Dermis blood vessel endothelial cell (primary cell): ENCODE measurements at places on chromosomes 3 and 15. TPM values are rescaled to one million over a fixed set of nuclear protein-coding genes. Genes with fewer than 3 reads are reported as not detected.

DNA sequence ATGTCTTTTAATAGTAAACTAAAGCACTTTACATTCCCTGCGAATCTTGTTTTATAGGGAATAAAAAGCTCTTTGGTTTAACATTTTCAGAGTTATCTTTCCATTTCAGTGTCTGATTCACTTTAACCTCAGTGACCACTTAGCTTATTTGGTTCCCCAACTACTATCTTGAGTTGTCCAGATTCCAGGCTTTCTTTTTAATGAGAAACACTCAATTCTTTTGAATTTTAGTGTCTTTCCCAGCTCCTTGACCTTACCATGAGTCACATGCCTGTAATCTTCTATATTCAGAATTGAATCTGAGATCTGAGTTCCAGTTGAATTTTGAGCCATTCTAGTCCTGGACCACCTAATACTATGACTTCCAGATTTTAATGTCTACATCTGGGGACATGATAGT is 144.4 kb downstream of the KCNAB1 start:
- DNase-seq, result no peak

DNA sequence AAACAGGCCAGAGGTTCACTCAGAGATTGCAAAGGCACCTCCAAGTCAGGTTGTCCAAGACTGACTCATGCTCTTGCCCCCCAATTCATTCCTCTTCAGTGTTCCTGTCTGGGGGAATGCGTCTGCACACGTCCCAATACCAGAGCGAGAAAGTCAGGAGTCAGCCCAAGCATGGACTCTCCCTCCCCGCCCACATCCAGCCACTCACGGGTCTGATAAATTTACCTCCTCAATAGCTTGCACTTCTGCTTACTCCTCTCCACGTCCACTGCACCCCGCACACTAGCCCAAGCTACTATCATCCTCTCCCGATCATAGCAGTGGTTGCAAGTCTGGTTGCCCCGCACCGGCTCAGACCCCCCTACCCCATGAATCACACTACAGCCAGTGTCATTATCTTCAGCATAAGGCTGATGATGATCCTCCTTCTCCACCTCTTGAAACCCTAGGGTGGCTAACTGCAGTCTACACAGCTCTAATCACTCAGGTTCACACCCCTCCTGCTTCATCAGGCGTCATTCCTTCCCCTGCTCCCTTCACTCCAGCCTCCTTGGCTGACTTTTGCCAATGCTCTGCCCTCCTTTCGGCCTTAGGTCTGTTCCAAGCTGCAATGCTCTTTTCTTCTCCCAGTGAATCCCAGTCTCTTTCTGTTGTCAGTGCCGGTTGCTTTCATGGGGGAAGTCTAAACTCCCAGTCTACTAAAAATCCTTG is 27.6 kb upstream of the MYO1E start:
- DNase-seq, result no peak

- DNase-seq, result no peak
Measured at GRCh38 chr15:99511866-99512661, 53.7 kb upstream of the MEF2A start.

DNA sequence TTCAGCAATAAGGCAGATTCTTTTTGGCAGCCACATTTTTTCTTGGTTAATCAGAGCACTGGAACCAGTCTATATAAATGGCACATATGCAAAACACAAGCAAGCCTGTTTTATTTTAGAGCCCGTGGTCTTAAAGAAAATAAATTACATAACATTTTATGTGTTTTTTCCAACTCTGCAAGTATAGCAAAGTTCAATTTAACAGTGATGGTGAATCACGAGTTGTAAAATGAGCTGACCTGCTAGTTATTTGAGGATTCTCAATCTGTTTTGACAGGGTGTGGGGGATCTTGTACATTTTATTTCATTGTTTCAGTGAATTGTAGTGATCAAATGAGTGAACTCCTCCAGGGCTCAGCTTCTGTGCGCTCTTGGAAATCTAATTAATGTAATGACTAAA is 2.7 kb downstream of the ARHGEF26 start:
- no peak for DNase-seq

GRCh38 chr15:57171426-57171825 is 204.9 kb upstream of the CGNL1 start:
- DNase-seq, result no peak

DNA sequence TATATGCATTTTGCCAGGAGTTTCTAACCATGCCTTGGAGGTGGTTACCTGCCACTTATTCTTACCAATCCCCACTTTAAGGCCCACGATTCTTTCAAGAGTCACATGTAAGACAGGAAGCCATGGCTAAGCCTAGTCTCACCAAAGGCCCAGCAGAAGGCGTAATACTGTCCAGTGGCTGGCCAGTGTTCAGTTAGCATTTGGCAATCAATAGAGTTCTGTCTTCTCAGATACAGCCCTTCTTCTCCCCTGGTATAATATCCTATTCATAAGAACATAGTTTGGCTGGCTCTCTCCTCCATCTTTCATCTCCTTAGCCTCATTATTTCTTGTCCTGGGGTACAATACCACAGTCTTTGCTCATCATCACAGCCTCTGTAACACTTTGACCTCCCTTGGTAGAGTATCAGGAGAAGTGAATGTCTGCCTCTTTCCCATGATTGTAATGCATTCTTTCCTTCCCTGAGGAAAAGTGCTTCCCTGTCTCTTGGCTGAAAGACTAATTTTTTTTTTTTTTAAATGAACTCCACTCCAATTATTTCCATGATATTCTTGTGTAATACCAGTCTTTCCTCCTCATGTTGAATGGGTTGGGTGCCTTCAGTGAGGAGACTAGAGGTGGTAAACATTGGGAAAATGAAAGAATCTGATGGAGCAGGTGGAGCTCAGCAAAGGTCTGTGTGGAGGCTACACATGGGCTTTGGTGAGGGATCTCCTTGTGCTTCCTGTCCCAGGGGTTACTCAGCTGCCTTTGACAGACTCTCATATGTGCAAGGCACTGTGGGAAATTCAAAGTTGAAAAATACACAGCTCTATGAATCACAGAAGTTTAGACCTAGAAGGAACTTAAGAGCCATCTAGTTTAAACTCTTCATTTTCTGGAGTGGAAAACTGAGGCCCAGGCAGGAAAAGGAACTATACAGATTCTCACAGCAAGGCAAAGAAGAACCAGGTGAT is 218.2 kb downstream of the P3H2 start:
- DNase-seq, result no peak

GRCh38 chr3:117486719-117487716 is 777.4 kb downstream of the TUSC7 start:
- no peak for DNase-seq

DNA sequence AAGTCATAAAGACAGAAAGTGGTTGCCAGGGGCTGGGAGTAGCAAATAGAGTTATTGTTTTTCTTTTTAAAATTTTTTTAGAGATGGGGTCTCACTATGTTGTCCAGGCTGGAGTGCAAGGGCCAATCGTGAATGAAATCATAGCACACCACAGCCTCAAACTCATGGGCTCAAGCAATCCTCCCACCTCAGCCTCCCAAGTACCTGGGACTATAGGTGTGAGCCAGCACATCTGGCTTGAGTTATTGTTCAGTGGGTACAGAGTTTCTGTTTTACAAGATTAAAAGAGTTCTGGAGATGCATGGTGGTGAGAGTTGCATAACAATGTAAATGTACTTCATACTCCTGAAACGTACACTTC is 23.6 kb downstream of the PFKFB4 start:
- DNase-seq, result no peak

- no peak for DNase-seq
Measured at GRCh38 chr3:16461463-16462245, 51.8 kb downstream of the RFTN1 start.

DNA sequence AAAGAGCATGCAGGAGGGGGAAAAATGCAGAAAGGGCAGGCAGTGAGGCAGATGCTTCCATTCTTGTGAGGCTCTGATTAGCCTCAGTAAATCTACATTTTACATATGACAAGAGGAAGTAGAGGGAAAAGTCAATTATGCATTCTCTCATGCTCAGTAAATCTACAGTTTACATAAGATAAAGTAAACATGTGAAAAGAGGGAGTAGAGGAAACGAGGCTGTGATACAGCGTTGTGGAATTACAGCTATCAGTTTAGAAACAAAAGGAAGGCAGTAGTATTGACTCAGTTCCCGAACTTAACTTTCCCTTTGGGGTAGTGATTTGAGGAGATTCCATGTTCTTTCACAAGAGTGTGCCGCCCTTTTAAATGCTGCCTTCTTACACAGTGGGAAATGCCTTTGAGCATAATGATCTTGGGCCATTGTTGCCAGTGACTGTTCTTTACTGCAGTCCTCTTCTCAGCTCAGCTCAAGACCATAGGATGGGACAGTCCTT is 39.3 kb downstream of the OSTN start:
- DNase-seq, result peak; percentile 69

GRCh38 chr15:95596496-95596895 is 734.0 kb upstream of the NR2F2 start:
- DNase-seq, result no peak

DNA sequence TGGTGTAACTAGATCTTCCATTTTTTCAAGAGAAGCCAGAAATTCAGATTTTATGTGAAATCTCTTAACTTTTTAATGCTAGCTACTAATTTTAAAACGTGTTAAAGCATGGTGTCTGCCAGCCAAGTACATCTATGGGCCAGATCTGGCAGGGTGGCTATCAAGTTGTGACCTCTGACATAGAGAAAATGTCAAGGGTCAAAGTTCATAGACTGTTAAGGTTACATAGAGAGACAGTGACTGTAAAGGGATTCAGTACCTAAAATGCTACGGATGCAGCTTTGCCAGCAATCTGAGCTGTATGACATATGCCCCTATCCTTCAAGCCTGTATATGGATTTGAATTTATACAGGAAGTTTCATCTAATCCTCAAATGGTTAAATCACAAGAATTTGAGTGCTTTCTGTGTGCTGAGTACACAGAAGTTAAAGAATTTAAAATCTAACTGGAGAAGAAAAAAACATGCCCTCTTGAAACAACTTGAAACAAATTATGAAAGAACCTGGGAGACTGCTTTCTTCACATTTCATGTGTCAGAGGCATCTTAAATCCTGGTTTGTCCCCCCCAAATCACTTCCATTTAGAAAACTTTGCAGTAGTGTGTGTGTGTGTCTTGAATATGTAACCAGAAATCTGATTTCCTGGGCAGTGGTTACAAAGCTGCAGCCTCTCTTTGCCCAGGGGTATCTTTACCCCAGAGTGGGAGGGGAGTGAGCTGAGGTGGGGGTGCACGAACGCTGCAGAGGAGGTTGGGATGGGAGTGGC is 895 bp upstream of the ARHGAP31 start:
- DNase-seq, result peak; percentile 42

DNA sequence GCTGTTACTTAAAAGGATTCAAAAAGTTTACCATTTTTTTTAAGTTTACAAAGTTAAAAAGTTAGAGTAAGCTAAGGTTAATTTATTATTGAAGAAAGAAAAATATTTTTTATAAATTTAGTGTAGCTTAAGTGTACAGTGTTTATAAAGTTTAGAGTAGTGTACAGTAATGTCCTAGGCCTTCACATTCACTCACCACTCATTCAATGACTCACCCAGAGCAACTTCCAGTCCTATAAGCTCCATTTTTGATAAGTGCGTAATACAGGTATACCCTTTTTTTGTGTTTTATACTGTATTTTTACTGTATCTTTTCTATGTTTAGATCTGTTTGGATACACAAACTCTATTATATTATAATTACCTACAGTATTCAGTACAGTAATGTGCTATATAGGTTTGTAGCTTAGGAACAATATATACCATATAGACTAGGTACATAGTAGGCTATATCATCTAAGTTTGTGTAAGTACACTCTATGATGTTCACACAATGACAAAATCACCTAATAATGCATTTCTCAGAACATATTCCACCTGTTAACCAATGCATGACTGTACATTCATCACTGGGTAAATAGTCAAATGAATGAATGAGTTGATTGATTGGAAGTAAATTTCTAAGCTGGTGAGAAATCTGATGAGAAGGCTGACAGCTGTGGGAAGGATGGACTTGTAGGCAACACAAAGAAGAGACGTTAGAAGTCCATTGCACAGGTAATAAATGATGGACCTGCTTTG is 95.2 kb upstream of the CDIN1 start:
- DNase-seq, result no peak

DNA sequence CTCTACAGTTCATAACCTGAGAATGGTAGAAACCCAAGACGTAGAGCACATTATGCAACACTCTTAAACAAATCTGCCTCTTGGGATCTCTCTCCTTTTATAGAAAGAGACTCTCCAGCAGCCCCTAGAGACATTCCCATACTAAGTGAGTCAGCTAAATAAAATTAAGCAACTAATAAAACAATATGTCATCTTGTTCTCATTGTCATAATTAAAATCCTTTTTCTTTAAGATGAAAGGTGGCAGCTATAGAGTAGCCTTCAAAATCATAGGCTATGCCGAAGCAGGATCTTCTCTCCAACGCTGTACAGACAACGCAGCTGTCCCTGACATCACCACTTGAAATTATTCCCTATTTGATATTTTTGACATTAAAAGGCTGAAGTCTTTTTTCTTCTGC is 790.0 kb downstream of the FHIT start:
- DNase-seq, result no peak

- DNase-seq, result no peak
Measured at GRCh38 chr3:110750201-110750600, 321.4 kb upstream of the NECTIN3 start.

GRCh38 chr3:102258666-102259227 is 176.1 kb upstream of the ZPLD1 start:
- DNase-seq, result no peak

DNA sequence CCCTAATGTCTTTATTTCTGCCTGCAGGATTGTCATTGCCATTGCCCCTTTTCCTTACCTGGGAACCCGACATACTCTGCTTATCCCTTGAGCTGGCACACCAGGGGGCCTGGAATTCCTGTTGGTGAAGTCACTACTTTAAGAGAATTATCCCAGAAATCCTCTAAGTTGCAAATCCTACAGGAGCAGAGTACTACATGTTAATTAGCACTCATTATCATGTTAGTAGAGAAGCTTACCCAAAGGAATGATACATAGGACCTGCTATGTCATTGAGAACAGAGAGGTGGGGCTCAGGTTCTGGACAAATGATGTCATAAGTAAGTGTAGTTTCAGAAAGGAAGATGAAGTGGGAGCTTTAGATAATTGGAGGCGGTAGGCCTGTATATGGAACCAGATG is 27.4 kb downstream of the SCG5 start:
- no peak for DNase-seq

- DNase-seq, result no peak
Measured at GRCh38 chr3:196180346-196180745, 30.9 kb downstream of the ZDHHC19 start.

- no peak for DNase-seq
Measured at GRCh38 chr3:197103766-197104165, 74.1 kb upstream of the MELTF start.

- DNase-seq, result no peak
Measured at GRCh38 chr15:95987886-95988573, 342.5 kb upstream of the NR2F2 start.

GRCh38 chr15:91049378-91050127 is 27.2 kb upstream of the VPS33B start:
- peak; percentile 73 for DNase-seq

Gene LRRC31
- not detected in 2 replicates for total RNA-seq

Gene RBP2
- not detected in 2 replicates for total RNA-seq

Gene RRP9
- total RNA-seq, result 18.7 and 22.2 TPM in 2 replicates

Gene SLC6A1
- total RNA-seq, result under 0.01 TPM in 1 of 2 replicates, not detected in the other

Gene CDC25A
- total RNA-seq, result 15.1 and 21.6 TPM in 2 replicates

Gene EOMES
- not detected in 2 replicates for total RNA-seq

Gene CPNE4
- not detected in 2 replicates for total RNA-seq

Gene THRB
- total RNA-seq, result 0.23 and 0.34 TPM in 2 replicates

Gene CPLX3
- not detected in 2 replicates for total RNA-seq

Gene DNAJA4
- total RNA-seq, result 3.9 and 5.6 TPM in 2 replicates
